ENCODE measurements at places on chromosomes 2 and 18. TPM values are rescaled to one million over a fixed set of nuclear protein-coding genes. Genes with fewer than 3 reads are reported as not detected.

RESP18 gene
- total RNA-seq: not detected

LYG1 gene
- 2.0 TPM for total RNA-seq

CXCR1 gene
- total RNA-seq: not detected

ARHGAP28 gene
- not detected for total RNA-seq

ELOA2 gene
- total RNA-seq: not detected

HOXD13 gene
- total RNA-seq: not detected

DGUOK gene
- total RNA-seq: 43.5 TPM

TSHZ1 gene
- total RNA-seq: 16.4 TPM

HOXD3 gene
- not detected for total RNA-seq

DNA sequence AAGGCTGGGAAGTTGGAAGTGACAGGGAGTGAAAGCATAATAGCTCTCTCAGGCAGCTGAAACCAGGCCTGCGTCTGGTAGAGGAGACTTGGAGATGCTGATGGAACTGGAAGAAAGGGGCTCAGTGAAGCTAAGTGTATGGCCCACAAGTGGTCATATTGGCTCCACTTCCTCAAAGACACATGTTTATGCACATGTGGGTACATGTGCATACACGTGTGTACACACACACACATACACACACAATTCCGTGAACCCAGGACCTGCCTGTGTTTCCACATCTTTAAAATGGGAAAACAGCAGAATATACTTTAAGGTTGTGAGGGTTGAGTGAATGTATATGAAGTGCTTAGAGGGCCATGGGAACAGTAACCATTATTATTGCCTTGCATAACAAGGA, 160.9 kb downstream of the ARL6IP6 start:
- no peak for DNase-seq

GRCh38 chr2:217798743-217799562, 203.8 kb downstream of the TNS1 start:
- DNase-seq: no peak

DNA sequence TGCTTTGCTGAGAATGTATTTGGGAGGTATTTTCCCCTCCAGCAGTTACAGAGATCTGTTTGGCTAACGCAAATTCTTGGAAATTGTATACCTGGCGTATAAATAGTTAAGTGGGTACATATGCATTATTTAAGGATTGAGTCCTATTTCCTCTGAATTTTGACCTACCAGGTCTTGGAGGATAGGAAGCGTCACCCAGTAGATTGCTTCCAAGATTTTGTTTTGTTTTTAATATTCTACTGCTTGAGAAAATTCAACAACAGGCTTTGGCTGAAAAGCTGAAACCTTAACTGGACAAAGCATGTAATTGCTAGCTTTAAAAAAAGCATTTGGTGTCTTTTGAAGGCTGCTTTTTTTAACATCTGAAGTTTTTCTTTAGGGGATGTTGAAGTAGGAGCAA, 150.1 kb downstream of the WDSUB1 start:
- DNase-seq: no peak

GRCh38 chr18:48887905-48888772, 62.6 kb downstream of the SMAD7 start:
- DNase-seq: no peak

- DNase-seq: no peak
These were observed 64.3 kb downstream of the EDAR start for GRCh38 chr2:108924580-108925251.

GRCh38 chr2:136310005-136310495, 192.1 kb upstream of the CXCR4 start:
- no peak for DNase-seq

DNA sequence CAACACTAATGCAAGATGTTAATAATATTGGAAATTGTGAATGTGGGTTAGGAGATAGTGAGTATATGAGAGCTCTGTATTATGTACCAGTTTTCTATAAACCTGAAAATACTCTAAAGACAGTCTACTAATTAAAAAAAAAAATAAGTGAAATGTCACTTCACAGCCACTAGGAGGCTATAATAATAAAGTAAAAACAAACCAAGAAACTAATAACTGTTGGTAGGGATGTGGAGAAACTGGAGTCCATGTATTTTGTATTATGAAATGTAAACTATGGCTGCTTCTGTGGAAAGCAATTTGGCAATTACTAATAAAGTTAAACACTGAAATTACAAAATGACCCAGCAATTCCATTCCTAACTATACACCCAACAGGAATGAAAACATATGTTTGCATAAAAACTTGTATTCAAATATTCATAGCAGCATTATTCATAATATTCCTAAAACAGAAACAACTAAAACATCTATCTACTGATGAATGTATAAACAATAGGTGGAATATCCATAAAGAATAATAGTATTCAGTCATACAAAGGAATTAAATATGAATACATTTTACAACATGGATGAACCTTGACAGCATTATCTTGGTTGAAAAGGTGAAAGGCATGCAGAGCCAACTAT, 36.2 kb downstream of the CCDC178 start:
- no peak for DNase-seq

- no peak for DNase-seq
These were observed 116.0 kb downstream of the COPS8 start for GRCh38 chr2:237201461-237202287.

- peak; percentile 16 for DNase-seq
These were observed 30.8 kb upstream of the ZNF396 start for GRCh38 chr18:35407871-35408481.

- peak; percentile 22 for DNase-seq
These were observed 41.1 kb downstream of the NHEJ1 start for GRCh38 chr2:219119422-219120043.

DNA sequence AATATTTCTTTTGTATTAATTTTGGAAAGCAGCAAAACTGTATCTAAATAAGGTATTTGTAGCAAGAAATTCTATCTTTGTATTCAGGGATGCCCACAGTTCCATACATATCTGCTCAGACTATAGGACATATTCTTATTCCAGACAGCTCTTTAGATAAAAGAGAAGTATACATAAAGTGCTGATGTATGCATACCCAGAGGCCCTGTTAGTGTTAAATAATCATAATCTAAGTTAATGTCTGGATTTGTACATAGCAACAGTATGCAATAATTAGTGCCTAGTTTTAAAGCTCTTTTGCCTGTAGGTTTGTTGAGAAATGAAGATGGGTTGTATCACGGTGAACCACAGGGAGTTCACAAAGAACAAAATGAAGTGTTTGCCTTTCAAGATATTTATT, 428.0 kb upstream of the RGPD4 start:
- DNase-seq: no peak

- no peak for DNase-seq
These were observed 95.9 kb upstream of the RMDN2 start for GRCh38 chr2:37829202-37829601.

- DNase-seq: no peak
These were observed 270.7 kb upstream of the KLHL29 start for GRCh38 chr2:23114299-23114698.

- no peak for DNase-seq
These were observed 639.6 kb downstream of the IRS1 start for GRCh38 chr2:226159875-226160479.

DNA sequence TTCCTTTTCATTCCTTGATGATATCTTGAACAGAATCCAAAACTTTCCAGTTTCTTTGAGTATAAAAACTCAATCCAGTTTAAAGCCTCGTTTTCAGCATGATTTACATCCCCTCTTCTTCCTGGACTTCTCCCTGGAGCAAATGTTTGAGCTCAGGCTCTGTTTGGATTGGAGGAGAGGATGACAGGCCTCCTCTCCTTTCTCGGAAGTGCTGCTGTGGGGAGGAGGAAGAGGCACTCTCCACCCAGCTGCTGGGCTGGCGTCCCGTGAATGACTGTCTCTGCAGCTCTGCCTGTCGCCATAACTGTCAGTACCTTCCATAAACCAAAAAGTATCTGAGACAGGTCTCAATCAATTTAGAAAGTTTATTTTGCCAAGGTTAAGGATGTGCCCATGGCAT, 238.2 kb upstream of the AGAP1 start:
- DNase-seq: no peak

- DNase-seq: no peak
These were observed 62.4 kb downstream of the MRPS9 start for GRCh38 chr2:105100046-105100840.

- peak; percentile 30 for DNase-seq
These were observed 27.5 kb downstream of the CNRIP1 start for GRCh38 chr2:68292108-68292710.

DNA sequence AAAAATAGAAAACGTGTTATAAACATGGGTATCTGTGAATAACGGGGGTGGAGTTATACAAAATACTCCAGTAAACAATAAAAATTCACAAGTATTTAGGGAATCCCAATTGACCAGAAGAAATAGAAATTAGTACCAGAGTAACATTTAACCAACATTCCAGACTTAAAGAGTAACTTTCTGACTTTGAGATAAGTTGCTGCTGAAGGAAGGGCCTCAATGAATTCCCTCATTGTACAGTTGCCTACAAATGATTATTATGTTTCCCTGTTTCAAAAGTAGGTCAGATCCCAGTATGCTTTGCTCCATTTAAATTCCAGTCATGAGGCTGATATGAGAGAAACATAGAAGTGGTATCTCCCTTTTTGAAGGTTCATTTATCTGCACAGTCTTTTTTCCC, 88.3 kb upstream of the KCNH7 start:
- DNase-seq: no peak

GRCh38 chr2:11257964-11258363, 86.5 kb downstream of the ROCK2 start:
- no peak for DNase-seq

GRCh38 chr2:85655961-85656417, 12.0 kb downstream of the SFTPB start:
- no peak for DNase-seq

DNA sequence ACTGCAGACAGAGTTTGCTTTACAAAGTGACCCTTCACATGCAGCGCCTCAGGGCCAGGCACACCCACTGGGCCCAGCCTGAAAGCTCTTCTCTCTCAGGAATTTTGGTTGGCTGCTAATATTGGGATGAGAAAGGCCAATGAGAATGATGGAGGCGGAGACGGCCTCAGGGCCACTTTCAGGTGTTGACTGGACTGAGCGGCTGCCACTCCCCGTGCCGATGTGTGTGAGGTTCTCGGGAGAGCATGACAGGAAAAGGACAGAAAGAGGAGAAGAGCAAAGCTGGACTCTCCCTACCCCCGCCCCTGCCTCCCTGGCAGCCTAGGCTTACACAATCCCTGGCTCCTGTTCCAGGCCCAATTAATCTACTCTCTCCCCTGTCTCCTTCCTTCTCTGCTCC, 155.7 kb downstream of the CELF4 start:
- DNase-seq: no peak

GRCh38 chr2:29241341-29241740, 126.1 kb downstream of the CLIP4 start:
- no peak for DNase-seq

DNA sequence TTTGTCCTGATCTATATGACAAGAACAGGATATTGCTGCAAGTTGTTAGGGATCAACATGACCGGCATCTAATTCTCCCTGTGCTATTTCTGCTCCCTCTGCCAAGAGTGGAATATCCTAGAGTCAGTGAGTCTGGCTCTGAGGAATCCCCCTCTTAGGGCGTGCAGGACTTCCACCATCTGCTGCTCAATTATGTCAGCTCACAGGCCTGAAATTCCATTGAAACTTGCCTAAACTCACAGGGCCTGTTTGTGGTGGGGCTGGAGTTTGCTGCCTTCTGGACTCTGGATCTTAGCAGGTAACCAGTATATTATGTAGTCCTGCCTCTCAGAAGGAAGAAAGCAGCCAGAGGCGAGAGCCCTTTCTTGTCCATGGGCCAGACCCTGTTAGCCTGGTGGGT, 323.0 kb downstream of the TSN start:
- DNase-seq: no peak

DNA sequence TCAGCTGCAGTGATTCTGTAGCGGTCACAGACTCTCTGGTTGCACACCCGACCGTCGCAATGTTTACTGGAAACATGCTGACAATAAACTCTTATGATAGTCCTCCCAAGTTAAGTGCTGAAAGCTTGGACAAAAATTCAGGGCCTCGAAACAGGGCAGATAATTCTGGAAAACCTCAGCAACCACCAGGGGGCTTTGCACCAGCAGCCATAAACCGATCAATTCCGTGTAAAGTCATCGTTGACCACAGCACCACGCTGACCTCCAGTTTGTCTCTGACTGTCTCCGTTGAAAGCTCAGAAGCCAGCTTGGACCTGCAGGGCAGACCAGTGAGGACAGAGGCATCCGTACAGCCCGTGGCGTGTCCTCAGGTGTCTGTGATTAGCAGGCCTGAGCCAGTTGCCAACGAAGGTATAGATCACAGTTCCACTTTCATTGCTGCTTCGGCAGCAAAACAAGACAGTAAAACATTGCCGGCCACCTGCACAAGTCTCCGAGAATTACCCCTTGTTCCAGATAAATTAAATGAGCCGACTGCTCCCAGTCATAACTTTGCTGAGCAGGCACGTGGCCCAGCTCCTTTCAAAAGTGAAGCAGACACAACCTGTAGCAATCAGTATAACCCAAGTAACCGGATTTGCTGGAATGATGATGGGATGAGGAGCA, 166.1 kb downstream of the ASXL3 start:
- DNase-seq: no peak

GRCh38 chr18:10562773-10563160, 36.9 kb downstream of the NAPG start:
- DNase-seq: no peak

DNA sequence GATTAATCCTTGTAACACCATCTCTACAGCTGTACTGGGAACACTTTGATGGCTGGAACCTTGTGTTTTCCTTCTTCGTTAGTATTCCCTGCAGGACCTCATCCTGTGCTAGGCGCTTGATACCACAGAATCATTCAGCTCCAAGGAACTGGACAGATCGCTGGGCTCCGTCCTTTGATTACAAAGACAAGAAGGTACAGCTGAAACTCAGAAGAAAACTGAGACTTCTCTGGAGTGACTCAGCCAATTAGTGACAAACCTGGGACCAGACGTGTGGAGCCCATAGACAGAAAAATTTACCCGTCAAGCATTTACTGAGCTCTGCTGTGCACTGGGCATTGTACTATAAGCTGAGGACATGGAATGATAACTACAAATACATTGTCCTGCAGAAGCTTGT, 67.3 kb downstream of the NCKAP5 start:
- DNase-seq: no peak

DNA sequence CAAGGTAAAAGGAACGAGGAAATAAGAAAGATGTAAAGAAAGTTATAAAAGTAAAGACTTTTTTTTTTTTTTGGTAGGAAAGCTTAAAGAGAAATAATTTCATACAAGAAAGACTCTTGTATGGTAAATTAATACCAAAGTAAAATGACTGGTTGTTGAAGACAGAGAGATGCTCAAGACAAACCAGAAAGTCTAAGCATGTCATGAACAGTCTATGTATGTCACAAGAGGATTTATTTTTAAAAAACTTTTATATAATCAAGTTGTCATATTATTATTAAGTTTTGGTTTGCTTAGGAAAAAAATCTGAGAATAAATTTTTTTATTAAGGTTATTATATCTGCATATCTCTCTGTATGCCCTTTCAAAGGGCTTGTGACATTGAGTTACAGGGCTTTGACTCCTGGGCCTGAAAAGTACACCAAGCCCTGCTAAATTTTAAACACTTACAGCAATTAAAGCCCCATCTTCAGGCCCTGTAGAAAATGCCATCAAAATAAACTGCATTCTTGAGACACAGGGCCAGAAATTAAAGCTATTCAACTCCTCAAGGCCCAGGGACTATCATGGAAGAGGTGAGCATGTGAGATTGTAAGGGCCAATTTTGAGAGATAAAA, 10.9 kb upstream of the SGPP2 start:
- DNase-seq: no peak

- DNase-seq: no peak
These were observed 348.4 kb upstream of the REG3G start for GRCh38 chr2:78676921-78677696.
